Stimulated activated naive CD4-positive, alpha-beta T cell treated with Interleukin-2 at 50 U/mL for 16 hours (primary cell): ENCODE measurements at places on chromosomes 11 and 22.

- DNase-seq = no peak
Measured at GRCh38 chr11:88098289-88098688, 77.0 kb downstream of the RAB38 start.

GRCh38 chr11:121575250-121575962 is 122.6 kb upstream of the SORL1-AS1 start:
- DNase-seq = no peak

DNA sequence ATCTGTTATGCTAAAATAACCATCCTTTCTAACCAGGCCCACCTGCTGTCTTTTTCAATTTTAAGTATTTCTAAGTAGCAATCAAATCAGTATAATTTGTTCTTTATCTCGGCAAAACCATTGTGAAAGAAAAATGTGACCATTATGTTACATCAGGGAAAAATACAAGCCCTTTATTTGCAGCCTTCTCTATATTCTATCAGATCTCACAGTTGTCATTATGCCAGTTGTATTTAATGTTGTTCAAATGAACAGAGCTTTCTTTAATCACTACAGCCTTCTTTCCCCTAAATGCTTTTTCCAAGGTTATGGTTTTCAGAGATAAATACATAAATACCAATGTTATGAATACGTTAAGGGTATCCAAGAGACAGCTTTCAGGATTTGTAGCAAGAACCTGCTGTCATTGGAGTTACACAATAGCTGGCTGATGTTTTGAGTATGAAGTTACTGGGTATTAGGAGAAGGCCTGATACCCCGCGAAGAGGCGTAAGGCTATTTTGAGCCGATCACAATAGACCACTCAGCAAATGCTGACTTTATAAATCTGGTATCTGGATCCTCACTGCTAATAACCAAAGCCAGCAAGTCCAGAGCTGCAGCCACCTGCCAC is 406.3 kb downstream of the CADM1 start:
- no peak for DNase-seq

- DNase-seq = no peak
Measured at GRCh38 chr11:111352231-111352746, 26.8 kb downstream of the POU2AF1 start.

DNA sequence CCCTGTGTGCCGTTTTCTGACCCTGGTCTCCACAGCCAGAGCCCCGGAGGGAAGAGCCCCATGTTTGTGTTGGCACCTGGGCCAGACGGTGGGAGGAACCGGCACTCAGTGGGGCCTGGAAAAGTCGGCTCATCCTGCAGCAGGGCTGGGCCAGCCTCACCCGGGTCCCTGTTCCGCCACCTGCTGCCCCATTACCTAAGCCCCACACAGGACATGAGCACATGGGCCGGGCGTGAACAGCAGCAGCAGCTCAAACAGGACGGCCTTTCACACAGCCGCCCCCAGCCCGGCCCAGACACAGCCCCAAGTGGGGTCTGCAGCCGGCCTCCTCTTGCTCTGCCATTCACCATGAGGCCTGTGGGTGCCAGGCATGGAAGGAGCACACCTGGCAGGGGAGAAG is 302.4 kb downstream of the MN1 start:
- DNase-seq = no peak

DNA sequence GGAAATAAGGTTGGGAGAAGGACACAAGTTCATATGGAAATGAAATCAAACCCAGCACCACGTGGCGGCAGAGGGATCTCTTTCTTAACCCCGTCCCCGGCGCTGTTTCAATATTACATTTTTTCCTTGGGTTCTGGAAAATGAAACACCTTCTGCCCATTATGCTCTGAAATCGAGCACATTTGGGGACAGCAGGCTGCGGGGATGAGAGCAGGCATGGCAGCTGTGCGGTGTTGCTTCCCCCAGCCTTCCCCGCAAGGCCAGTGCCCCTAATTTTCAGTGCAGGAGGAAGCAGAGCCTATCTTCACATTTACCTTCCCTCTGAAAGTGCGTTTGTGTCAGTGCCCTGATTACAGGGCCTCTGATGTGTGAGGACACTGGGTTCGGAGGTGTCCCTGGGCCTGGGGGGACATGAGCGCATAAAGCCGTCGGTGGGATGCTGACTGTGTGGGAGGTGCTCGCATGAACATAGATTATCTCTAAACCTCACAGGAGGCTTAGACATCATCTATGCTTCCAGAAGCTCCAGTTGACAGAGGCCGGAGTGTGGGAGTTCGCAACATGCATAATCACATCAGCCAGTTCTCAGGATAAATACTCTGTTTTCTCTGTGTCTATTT is 921.3 kb downstream of the BRD1 start:
- no peak for DNase-seq

DNA sequence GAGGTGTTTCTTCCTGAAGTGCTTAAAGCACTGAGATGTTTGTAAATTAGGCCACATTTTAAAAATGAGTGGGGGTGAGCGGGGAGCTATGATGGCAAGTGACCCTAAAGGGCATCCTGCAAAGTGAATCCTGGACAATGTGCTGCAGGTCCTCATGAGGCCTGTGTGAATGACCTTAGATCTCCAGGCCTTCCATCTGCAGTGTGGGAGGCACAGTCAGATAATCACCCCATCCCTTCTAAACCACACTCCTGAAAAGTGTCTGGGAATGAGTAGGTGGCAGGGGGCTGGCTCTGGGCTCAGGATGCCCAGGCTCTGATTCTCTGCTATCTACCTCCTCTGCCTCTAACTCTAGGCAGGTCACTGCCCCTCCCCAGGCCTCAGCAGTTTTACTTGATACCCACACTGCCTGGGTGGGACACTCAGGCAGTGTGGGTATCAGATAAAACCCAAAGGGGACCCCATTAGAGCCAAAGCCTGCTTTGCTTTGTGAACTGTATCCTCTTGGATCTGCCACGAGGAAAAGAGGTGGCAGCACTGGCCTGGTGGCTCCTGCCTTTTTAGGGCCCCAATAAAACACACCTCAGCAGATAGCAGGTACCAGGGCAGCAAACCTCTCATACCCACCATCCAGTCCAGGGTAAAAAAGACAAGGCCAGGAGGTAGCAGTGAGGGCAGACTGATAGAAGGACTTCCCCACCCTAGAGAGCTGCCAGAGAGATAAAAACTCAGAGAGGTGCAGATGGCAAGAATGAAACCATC is 10.5 kb downstream of the STARD10 start:
- DNase-seq = no peak

DNA sequence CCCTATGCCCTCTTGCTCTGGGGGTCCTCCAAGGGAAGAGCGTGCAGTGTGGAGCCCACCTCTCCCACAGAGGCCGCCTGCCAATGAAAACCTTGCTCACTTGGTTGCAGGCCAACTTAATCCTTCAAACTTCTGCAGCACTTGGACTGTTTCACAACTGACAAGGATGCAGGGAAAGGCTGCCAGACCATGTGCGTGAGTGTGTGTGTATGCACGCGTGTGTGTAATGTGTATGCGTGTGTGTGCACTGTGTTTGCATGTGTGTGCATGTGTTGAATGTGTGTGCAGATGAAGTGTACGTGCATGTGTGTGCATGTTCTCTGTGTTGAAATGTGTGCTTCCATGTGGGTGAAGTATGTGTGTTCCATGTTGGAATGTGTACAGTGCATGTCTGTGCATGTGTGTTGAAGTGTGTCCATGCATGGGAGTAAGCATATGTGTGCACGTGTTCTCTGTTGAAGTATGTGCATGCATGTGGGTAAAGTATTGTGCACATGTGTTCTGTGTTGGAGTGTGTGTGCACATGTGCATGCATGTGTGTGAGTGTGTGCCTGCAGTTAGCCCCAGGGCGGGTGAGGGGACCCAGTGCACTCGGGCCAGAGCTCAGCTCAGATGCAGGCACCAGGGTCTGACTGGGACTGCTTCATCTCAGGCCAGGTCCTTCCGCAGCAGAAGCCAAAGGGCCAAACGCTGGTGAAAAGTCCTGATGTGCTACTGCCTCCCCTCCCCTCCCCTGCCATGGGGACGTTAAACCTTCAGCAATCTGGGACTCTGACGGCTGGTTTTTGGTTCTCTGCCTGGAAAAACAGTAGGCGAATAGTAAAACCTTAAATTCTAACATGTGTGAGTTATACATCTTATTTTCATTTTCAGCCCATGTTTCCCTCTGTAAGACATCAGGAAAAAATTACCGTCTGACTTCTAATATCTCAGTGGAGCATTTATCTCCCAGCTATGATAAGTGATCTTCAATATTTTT is 72.0 kb downstream of the FLI1 start:
- no peak for DNase-seq

DNA sequence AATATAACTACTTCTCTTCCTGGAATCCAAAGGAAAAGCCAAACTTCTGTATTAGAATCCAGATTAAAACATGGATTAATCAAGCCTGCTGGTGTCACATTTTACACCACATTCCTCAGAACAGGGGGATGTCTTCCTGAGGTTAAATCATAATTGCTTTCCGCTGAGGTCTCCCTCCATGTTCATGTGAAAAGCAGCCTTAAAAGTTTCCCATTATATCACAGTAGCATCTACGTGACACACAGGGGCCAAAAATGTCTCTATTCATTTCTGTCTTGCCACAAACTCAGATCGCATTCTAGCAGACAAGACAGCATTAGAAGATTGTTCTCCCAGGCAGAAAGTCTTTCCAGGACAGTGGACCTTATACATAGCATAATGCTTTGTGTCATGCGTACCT is 788.7 kb downstream of the OPCML start:
- no peak for DNase-seq

DNA sequence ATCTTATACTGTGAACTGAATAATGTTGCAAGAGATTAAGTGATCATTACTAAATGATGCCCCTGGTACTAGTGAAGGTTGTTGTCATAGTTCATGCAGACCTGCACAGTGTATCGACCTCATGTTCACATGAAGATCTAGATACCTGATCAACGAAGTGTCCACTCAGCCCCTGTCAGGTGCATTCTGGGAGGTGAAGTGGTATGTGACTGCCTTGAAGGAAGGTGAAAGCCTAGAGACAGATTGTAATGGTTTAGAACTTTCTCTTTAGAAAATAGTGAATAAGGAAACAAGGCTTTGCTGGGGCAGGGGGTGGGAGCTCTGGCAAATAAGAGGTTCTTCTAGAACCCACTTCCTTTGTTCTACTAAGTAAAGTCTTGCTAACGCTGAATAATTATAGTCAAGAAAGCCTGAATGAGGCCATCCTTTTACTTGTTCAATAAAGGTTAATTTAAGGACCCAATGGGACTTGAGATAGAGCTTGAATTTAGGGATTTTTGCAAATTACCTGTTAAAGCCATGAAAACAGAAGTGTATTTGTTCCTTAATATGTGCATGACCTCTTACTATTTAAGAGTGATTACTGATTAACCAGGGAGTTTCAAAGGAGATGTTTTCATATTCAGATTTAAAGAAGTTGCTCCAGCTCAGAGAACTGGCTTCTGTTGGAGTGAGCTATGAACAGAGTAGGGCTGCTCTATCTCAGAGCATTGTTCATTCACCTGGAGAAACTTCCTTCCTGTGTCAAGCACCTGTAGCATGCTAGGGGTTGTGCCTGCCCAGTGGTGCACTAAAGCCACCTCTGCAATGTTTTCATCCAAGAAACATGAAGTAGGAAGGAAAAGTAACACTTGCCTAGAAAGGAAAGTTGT is 45.3 kb downstream of the C22orf31 start:
- DNase-seq = no peak

GRCh38 chr11:65662247-65662798 is 393 bp downstream of the RELA start:
- no peak for DNase-seq

- DNase-seq = no peak
Measured at GRCh38 chr11:106683435-106683834, 334.8 kb downstream of the GUCY1A2 start.

DNA sequence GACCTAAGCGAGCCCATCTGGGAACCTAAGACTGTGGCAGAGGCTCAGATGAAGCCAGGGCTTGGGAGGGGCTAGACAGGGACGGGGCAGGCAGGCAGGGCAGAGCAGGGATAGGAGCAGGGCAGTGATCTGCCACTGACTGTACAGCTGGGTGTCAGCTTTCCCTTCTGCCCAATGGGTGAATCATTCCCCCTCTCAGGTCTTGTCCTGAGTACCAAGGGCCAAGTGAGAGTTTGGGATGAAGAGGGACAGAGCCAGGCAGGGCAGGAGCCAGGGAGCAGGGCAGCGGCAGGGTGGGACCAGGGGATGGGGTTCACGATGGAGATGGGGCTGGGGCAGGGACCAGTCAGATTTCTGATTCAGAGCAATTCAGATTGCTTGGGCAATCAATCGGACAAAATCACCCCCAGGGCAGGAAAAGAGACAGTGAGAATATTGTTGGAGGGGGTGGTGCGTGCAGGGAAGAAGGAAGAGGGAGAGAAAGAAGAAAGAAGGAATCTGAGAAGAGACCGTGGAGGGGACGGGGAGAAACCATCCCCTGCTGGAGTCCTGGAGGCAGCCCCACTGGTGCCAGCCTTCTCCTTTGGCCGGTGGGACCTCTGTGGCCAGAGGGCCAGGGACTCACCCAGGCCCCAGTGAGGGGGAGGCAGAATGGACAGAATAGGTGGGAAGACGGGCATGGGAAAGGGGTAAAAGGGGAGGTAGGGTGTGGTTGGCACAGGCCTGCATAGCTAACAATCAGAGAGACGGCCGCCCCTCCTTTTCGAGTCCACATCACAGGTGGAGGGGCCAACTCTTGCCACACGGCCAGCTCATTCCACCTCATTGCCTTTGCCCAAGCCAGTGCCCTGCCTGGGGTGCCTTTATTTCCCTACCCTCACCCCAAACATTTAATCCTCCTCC is 47.2 kb downstream of the CYTH4 start:
- no peak for DNase-seq

DNA sequence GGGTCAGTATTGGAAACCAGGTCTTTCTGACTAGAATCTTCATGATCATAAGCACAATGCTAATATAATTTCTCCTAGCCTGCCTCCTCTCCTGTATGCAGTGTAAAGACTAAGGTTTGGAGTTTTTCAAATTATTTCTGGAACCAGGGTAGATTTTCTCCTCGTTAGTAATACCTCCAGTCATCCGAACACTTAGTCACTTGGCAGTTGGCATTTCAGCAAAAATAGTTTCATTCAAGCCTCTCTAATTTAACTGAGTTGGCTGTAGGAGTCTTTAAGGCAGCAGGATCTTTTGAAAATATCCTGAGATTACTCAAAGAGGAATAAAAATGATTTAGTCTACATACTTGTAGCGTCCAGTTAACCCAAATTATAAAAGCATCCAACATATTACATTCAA is 6.3 kb downstream of the TYR start:
- no peak for DNase-seq

- no peak for DNase-seq
Measured at GRCh38 chr11:121100943-121101342, at the start of gene TECTA. TSS of gene TECTA (plus strand) at chr11:121101243. CDS start at chr11:121102666, 1,423 bp downstream.

DNA sequence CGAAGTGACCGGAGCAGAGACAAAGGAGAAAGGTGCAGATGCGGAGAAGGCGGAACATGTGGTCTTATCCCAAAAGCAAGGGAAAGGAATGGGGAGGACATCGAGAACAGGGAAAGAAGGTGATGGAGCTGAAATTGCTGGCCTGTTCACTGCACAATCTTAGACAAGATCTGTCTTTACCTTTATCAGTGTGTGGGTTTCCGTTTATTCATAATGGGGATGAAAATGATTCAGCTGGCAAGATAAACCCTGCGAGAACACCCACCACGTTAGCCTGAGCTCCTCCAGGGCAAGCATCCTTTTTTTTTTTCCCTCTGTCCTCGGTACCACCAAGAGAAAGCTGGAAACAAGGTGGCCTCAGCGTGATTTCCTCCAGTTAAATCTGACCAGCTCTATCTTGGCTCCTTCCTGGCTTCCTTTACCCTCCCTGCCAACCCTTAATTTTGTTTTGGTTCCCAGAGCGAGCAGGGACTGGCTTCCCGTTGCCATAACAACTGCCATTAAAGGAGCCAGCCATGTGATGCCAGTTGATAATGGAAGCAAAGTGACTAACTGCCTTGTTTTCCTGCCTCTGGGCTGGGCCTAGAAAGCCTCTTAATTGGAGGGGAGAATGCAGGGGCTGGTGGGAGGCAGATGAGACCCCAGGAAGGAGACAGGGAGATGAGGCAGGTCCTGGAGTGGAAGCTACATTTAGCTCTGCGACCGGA is 4.2 kb downstream of the SGSM1 start:
- DNase-seq = no peak
